Activated CD4-positive, alpha-beta T cell treated with anti-CD3 and anti-CD28 coated beads for 48 hours (primary cell): ENCODE measurements at places on chromosomes 4 and X.

- no peak for DNase-seq
Measured at GRCh38 chr4:151689211-151689991, 71.4 kb downstream of the GATB start.

GRCh38 chr4:1209821-1210220, 37.4 kb upstream of the SPON2 start:
- no peak for DNase-seq

- peak; percentile 62 for DNase-seq
Measured at GRCh38 chr4:112515198-112516065, 548 bp downstream of the NEUROG2 start.

GRCh38 chr4:37973441-37973840, 13.2 kb downstream of the PTTG2 start:
- no peak for DNase-seq

GRCh38 chrX:83022020-83022419, 486.1 kb upstream of the POU3F4 start:
- DNase-seq = no peak

GRCh38 chr4:126957556-126957955, 675.2 kb upstream of the INTU start:
- no peak for DNase-seq

GRCh38 chrX:13939741-13940597, 89.7 kb downstream of the GEMIN8 start:
- no peak for DNase-seq

DNA sequence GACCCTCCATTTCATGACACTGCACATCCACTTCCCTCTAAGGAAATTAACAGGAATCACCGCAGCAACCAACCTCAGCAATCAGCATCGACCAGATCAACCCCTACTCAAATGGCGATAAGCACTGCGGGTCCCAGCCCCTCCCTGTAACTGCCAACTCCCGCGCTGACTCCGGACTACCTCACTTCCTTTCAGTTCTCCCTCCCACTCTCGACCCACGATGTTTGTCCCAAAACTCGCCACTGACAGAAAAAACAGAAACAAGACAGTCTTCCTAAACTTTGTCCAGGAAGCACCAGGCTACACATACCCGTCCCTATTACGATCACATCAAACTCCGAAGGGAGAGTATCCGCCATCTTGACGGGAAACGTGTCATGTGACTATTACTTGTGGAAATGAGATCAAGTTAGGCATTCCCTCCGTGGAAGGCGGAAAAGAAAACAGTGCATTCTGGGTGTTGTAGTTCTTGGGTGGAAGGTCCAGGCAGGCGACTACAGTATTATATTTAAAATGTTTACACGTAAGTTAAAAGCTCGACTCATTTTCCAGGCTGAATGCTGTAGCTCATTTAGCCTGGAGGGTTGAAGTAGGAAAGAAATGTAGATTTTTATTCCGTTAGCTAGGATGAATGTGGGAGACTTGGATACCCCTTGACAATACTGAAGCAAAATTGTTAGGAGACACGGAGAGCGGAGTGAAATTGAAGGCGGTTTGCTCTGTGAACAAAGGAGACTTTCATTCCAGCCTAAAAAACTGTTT, at the start of gene CHM:
Gene CHM (minus strand): TSS at position 385 of the 762 bp plus-strand sequence. CDS start 26 bp downstream, at position 359.
- DNase-seq = peak; percentile 57

DNA sequence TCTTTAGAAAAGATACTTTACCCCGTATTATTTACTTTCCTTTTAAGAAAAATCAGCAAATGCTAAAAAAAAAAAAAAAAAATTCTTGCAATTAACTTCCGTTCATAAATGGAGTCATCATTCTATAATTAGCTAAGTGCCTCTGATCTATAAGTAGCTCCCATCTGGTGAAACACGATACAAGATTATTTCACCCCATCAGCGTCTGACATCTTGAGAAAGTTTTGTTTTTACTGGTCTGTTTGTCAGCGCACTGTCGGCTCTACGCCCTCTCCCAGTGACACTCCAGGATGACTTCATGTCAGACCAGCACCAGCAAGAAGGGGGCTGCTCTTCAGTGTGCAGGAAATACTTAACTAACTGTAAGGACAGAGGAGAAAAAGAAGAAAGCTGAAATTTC, 108.3 kb downstream of the AFAP1 start:
- DNase-seq = peak; percentile 52
